ENCODE measurements at places on chromosomes 5 and 9.

GRCh38 chr5:120684749-120685415 lies 220.8 kb downstream of the PRR16 start:
- H3K36me3 ChIP-seq, result no peaks in the 10 kb centered on the region
- H3K27me3 ChIP-seq, result no peaks in the 10 kb centered on the region
- no peak for DNase-seq
- H3K27ac ChIP-seq, result no peak overlapping the region
- peaks cover 12% of the 10 kb centered on the region for H3K4me1 ChIP-seq

GRCh38 chr9:129995409-129996160 lies 47.4 kb downstream of the FNBP1 start:
- no peak for DNase-seq
- H3K4me3 ChIP-seq, result no peak overlapping the region
- no peaks in the 10 kb centered on the region for H3K27me3 ChIP-seq
- peaks cover 22% of the 10 kb centered on the region for H3K36me3 ChIP-seq

DNA sequence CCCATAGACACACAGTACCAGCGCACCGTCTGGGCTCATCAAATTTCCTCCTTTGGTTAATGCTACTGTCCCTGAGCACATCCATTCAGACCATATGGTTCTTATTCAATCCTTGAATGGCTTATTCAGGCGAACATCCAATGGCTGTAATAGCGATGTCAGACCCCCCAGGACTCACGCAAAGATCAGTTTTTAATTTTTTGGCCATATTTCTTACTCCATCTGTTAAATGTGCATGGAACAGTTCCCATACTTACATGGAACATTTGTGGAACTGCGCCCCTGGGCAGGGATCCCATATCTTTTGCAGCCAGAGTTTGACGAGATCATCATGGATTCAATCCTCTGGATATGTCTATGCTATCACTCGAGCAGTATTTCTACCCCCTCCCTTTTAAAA lies 213.2 kb downstream of the ADAMTS6 start:
- H3K27me3 ChIP-seq, result no peaks in the 10 kb centered on the region
- no peak overlapping the region for H3K27ac ChIP-seq
- no peaks in the 10 kb centered on the region for H3K36me3 ChIP-seq
- H3K4me1 ChIP-seq, result peaks cover 4% of the 10 kb centered on the region
- DNase-seq, result no peak

DNA sequence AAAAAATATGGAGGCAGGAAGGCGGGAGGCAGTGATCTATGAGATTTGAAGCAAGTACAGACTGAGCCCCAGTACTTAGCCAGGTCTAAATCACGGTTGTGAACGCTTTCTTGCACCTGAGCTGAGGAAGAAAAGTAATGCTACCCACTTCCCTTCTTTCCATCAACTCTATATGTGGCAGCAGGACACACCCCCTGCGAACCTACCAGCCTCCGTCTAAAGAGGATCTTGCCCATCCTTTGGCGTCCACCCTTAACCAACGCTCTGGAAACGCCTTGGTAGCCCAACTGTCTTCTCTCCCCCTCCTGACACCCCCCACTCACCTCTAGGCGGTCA lies 545 bp downstream of the HMGCS1 start:
- H3K27ac ChIP-seq, result peak overlapping the region; percentile 98

DNA sequence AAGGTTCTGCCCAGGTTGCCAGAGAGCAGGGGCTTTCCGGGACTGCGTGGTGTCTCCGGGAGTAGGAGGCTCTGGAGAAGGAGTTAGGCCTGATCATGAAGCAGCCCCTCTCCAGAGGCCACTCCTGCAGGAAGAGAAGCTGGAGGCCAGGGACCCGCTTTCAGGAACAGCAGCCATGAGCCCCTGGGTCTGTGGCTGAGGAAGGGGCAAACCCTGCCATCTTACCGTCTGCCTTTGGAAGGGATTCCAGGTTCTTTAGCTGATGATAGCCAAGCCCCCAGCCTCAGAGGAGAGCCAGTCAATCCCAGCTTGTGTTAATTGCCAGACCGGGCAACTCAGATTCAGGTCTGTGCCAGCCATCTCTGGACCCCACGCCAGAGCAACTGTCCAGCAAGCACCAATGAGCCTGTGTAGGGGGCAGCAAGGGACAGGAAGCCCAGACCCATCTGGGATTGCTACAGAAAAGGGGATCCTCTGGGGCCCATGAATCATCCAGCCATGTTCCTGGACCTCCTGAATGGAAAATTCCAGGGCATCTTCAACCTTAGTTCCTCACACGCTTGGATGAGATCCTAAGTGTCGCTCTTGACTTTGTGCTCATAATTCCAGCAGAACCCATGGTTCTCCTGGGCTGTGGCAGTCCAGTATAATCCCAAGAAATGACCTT lies 42.7 kb upstream of the MVB12B start:
- peaks cover 5% of the 10 kb centered on the region for H3K36me3 ChIP-seq
- DNase-seq, result no peak
- no peaks in the 10 kb centered on the region for H3K27me3 ChIP-seq
- no peak overlapping the region for H3K4me3 ChIP-seq
- no peaks in the 10 kb centered on the region for H3K4me1 ChIP-seq
- no peak overlapping the region for H3K27ac ChIP-seq

- peaks cover 3% of the 10 kb centered on the region for H3K4me1 ChIP-seq
- peak overlapping the region; percentile 63 for H3K27ac ChIP-seq
- H3K4me3 ChIP-seq, result no peak overlapping the region
- H3K27me3 ChIP-seq, result no peaks in the 10 kb centered on the region
- no peaks in the 10 kb centered on the region for H3K36me3 ChIP-seq
- no peak for DNase-seq
These were observed 657.5 kb upstream of the WWC1 start for GRCh38 chr5:167633931-167634341.

DNA sequence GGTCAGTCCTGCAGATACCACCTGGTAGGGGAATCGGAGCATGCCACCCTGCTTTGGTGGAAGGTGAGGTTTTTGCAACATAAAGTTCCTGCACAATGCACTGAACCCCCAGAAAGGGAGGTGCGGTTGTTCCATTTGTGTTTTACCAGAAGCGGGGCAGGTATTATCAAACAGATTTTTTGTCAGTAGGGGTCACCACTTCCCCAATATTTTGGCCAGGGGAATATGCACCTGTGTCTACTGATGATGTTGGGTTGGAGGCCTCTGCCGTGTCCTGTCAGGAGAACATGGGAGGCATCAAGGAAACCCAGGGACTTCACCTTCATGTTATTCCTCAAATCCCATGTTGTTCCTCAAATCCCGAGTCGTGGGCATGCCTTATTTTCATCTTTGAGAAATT lies 438.7 kb downstream of the NTRK2 start:
- no peak for DNase-seq
- no peak overlapping the region for H3K4me3 ChIP-seq
- H3K36me3 ChIP-seq, result no peaks in the 10 kb centered on the region
- no peaks in the 10 kb centered on the region for H3K4me1 ChIP-seq
- H3K27me3 ChIP-seq, result no peaks in the 10 kb centered on the region

DNA sequence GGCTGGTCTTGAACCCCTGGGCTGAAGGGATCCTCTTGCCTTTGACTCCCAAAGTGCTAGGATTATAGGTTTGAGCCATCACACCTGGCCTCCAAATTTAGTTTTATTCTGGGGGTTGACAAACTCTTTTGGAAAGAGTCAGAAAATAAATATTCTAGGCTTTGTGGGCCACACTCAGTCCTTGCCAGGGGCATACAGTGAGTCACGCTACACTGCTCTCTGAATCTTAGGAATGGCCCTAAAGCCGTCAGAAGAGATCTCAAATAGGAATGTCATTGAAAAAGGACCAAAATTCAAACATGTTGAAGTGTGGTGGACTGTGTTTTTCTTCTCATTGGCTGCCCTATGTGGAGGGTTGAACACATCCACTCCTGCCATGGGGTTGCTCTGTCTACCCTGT lies 127.7 kb upstream of the BASP1 start:
- H3K4me1 ChIP-seq, result peaks cover 4% of the 10 kb centered on the region
- H3K36me3 ChIP-seq, result no peaks in the 10 kb centered on the region
- no peak for DNase-seq
- H3K4me3 ChIP-seq, result no peak overlapping the region
- peaks cover 3% of the 10 kb centered on the region for H3K27me3 ChIP-seq
- no peak overlapping the region for H3K27ac ChIP-seq

GRCh38 chr5:168443950-168444700 lies 42.1 kb upstream of the RARS1 start:
- H3K4me1 ChIP-seq, result peaks cover 4% of the 10 kb centered on the region
- H3K27me3 ChIP-seq, result peaks cover 3% of the 10 kb centered on the region
- H3K4me3 ChIP-seq, result no peak overlapping the region
- no peak overlapping the region for H3K27ac ChIP-seq

GRCh38 chr5:179323026-179323870 lies 22.0 kb downstream of the ADAMTS2 start:
- H3K27ac ChIP-seq, result no peak overlapping the region
- no peak overlapping the region for H3K4me3 ChIP-seq
- peaks cover 3% of the 10 kb centered on the region for H3K36me3 ChIP-seq
- DNase-seq, result no peak
- peaks cover 8% of the 10 kb centered on the region for H3K27me3 ChIP-seq

DNA sequence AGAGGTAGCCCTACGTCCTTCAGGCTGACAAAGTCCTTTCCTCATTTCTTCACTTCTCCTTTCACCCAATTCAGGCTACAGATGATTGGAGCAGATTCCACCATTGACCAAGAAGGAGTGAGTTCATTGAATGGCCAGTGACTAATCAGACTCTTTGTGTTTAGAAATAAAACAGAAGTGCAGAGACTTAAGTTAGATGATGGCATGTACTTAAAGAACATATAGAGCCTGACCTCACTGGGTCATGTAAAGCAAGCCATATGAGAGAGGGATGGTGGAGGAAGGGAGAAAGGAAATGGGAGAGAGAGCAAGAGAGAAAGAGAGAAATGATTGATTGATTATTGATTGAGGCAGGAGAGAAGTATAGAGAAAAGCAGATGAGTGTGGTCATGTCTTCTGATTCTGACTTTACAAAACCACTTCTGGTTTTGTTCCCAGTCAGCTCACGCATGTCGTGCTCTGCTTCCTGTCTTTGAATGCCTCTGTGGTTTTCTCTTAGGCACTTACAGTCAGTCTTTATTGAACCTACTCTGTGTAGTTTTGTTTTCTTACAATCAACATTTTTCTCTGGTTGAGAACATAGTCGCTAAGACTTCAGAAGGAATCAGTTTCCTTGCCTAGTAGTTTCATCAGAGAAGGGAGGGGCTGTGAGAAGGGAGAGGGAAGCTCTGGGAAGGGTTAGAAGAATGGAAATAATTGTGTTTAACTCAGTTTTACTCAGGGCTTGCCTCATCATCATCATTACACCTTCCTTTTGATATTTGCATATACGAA lies 149.2 kb upstream of the KLF9 start:
- H3K36me3 ChIP-seq, result no peaks in the 10 kb centered on the region
- no peak overlapping the region for H3K4me3 ChIP-seq
- no peaks in the 10 kb centered on the region for H3K27me3 ChIP-seq
- H3K27ac ChIP-seq, result no peak overlapping the region

DNA sequence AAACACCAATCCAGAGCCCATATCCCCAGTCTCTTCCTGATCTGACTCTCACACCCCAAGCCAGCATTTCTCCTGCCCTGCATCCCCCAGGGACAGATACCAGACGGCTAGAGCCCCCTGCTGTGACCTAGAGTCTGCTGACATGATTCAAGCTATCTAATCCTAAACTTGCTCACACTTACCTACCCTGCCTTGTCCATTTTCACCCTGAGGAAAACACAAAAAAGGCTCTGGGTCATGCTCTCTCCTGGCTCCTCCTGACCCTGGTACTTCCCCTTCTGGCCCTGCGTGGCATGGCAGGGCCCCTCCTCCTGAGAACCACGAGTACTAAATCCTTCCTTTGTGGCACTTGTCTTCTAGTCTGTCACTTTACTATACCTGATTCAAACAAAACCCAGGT lies 2.8 kb upstream of the ARRDC1 start:
- peak overlapping the region; percentile 12 for H3K27ac ChIP-seq
- H3K36me3 ChIP-seq, result no peaks in the 10 kb centered on the region
- H3K4me3 ChIP-seq, result peak overlapping the region; percentile 19
- H3K4me1 ChIP-seq, result peaks cover 4% of the 10 kb centered on the region

DNA sequence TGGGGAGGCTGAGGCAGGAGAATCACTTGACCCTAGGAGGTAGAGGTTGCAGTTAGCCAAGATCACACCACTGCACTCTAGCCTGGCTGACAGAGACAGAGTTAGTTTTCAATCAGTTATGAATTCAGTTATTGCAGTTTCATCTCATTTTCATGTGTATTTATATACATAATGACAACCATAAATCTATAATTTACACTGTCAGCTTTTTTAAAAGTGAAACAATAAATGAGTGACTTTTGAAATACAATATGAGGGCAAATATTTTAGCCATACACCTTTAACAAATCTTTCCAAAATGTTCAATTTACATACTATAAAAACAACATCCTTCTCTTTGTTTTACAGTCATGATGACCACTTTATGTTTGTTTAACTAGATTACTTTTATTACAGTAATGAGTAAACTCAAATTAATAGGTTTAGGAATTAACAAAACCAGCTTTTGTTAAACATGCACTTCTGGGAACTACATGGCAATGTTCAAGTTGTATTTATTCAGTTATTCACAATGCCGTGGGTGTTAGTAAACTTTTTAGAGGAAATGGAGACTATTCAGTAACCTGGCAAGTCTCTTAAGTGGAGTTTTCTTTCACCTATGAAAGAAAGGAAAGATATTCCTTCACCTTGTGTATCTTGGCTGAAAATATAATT lies 12.7 kb downstream of the TYRP1 start:
- DNase-seq, result no peak
- no peaks in the 10 kb centered on the region for H3K36me3 ChIP-seq
- H3K4me3 ChIP-seq, result no peak overlapping the region
- peaks cover 4% of the 10 kb centered on the region for H3K4me1 ChIP-seq
- no peak overlapping the region for H3K27ac ChIP-seq
- no peaks in the 10 kb centered on the region for H3K27me3 ChIP-seq

GRCh38 chr5:5270958-5271785 lies 131.0 kb downstream of the ADAMTS16 start:
- no peak overlapping the region for H3K27ac ChIP-seq
- H3K36me3 ChIP-seq, result peaks cover 4% of the 10 kb centered on the region
- H3K27me3 ChIP-seq, result peaks cover 4% of the 10 kb centered on the region
- peak; percentile 39 for DNase-seq

DNA sequence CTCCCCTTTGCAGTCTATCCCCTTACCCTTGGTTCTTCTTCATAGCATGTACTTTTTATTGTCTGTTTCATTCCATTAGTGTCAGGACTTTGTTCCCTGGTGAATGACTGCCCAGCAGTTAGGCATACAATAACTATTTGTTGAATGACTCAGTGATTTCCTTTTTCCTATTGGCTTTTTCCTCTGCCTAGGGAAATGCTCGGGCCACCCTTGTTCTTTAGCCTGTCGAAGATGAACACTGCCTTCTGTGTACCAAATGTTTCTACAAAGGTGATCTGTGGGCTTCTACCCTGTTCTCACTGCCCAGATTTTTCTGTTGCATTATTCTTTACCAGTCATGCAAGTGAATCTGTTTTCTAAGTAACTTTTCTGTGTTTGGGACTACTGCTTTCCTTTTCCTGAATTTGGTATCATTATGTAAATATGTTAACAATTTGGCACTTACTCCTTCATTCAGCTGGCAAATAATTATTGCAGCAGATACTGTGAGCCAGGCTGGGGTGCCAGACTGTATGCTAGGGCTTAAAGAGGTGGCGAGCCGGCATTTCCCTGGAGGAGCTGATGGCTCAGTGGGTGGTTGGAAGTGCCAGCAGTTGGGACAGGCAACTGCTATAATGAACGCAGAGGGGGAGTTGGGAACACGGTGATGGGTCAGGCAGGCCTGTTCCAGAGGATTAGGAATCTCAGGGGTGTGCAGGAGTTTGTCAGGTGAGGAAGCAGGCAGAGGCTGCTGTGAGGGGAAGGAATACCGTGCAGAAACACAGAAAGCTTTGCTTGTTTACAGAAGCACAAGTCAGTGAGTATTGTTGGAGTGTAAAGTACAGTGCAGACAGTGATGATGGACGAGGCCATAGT lies 30.6 kb downstream of the KDM4C start:
- peaks cover 3% of the 10 kb centered on the region for H3K27me3 ChIP-seq
- H3K4me3 ChIP-seq, result peak overlapping the region; percentile 8
- peaks cover 14% of the 10 kb centered on the region for H3K4me1 ChIP-seq
- no peaks in the 10 kb centered on the region for H3K36me3 ChIP-seq
